ENCODE measurements at places on chromosomes 13 and 19. TPM values are rescaled to one million over a fixed set of nuclear protein-coding genes. Genes with fewer than 3 reads are reported as not detected.

- peak; percentile 90 for DNase-seq
Observed at GRCh38 chr13:110109910-110110309, 197.0 kb downstream of the COL4A1 start.

DNA sequence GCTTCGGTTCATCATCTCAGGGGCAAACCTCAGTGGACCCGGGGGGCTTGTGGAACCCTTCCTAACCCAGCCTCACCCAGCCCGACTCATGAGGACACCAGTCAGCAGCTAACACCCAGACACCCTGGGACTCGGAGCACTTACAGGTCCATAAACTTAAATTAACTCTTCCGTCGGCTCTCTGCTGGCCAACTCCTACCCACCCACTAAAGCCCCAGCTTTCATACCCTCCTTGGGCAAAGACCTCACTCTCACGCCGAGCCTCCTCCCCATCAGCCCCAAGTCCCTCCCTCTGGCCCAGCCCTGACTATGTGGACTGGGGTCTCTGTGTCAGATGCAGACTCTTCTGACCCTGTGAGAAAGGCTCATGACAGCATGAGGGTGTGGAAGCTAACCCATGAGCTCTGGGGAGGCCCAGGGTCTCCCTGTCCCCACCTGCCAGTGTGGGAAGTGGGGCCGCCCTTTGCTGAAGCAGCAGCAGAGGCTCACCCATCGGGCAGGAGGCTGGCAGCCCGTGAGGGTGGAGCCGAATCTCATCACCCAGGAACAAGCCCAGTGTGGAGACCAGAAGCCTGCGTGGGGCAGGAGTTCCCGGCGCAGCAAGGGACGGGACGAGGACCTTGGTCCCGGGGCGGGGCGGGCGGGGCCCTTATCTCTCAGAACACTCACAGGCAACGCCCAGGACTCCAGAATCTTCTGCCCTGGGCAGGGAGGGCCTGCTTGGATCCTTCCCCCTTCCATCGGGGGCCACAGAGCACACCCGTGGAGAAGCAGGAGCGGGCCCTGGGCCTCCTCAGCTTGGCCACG lies 19.8 kb downstream of the TCF3 start:
- DNase-seq: peak; percentile 30

- DNase-seq: no peak
Observed at GRCh38 chr13:111410232-111411021, 90.0 kb downstream of the TEX29 start.

- DNase-seq: no peak
Observed at GRCh38 chr19:46602392-46603194, 1.5 kb downstream of the CALM3 start.

GRCh38 chr19:41405776-41406175 lies 8.2 kb downstream of the BCKDHA start:
- DNase-seq: peak; percentile 33

DNA sequence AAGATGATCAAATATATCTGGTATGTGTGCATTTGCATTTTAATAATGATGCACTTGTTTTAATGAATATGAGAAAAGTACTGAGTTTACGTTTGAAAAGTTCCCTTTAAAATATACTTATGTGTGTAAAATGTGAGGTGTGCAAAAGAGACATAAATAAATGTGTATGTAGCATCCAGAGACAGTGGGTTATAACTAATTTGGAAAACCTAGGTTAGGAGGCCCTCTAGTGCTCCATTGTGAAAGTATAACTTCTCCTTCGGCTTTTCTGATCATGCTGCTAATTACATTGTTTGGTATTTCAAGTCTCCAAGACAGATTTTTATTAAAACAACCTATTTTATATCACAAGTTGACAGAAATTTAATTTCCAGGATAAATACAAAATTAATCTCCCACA lies 30.1 kb downstream of the SCEL start:
- no peak for DNase-seq

DNA sequence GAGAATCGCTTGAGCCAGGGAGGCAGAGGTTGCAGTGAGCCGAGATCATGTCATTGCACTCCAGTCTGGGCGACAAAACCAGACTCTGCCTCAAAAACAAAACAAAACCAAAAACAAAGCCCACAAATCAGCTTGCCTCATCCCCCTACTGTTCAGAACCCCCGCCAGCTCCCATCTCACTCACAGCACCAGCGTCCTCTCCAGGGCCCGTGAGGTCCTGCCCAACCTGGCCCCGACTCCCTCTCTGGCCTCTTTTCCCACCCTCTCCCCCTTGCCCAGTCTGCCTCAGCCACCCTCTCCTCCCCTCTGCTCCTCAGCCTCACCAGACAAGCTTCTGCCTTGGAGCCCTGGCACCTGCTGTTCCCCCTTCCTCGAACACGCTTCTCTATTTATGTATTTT lies 3.8 kb downstream of the SLC8A2 start:
- no peak for DNase-seq

DNA sequence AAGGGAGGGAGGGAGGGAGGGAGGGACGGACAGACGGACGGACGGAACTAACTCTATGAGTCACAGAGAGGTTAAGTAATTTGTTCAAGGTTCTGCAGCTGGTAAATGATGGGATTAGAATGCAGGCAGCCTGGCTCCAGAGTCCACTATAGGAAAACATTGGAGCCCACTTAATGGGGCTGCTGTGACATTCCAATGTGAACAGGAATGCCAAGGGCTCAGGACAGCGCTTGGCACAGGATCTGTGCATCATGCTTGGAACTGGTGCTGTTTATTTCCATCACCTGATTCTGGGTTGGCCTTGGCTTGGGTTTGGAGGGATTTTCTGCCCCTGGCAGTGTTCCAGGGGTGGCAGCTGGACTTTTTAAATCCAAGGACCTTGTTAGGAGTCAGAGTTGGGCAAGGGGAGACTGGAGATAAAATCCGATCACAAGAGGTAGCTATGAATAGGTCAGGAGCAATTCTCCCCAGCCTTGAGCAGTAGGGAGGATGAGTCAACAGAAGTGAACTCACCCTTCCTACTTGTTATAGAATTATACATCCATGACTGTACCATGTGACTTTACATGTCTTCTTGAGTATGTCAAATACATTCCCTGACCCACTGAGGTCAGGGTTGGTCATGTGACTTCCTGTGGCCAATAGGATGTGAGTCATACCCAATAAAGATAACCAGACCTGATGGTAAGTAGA lies 7.8 kb upstream of the HIF3A start:
- peak; percentile 70 for DNase-seq

GRCh38 chr13:50645092-50645491 lies 198.4 kb downstream of the DLEU7 start:
- DNase-seq: no peak

GRCh38 chr13:99978799-99979452 lies 2.7 kb upstream of the ZIC2 start:
- DNase-seq: no peak

DNA sequence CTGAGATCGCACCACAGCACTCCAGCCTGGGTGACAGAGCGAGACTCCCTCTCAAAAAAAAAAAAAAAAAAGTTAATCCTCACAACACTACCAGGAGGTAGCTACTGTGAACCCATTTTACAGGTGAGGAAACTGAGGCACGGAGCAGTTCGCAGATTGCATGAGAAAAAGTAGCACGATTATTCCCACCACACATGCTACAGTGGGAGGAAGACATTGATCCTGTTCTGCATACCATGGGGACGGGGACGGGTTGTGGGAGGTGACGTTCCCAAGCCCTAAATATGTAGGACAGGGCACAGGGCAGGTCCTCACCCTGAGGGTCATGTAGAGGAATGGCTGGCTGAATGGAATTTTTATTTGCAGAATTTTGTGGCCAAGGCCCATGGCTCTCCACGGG lies 23.7 kb downstream of the CLEC17A start:
- DNase-seq: no peak

DNA sequence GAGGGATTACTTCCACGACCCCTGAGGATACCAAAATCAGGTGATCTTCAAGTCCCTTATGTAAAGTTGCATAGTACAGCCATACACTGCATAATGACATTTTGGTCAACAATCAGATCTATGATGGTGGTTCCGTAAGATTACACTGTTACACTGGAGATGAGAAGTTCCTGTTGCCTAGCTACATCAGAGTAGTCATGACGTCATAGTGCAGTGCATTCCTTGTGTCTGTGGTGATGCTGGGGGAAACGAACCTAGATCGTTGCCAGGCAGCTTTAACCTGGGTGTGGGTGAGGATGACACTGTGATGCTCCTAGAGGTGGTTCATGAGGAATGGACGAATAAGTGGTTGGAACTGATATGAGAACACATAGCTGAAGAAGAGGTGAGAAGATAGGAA lies 9.1 kb downstream of the ZNF610 start:
- no peak for DNase-seq

DNA sequence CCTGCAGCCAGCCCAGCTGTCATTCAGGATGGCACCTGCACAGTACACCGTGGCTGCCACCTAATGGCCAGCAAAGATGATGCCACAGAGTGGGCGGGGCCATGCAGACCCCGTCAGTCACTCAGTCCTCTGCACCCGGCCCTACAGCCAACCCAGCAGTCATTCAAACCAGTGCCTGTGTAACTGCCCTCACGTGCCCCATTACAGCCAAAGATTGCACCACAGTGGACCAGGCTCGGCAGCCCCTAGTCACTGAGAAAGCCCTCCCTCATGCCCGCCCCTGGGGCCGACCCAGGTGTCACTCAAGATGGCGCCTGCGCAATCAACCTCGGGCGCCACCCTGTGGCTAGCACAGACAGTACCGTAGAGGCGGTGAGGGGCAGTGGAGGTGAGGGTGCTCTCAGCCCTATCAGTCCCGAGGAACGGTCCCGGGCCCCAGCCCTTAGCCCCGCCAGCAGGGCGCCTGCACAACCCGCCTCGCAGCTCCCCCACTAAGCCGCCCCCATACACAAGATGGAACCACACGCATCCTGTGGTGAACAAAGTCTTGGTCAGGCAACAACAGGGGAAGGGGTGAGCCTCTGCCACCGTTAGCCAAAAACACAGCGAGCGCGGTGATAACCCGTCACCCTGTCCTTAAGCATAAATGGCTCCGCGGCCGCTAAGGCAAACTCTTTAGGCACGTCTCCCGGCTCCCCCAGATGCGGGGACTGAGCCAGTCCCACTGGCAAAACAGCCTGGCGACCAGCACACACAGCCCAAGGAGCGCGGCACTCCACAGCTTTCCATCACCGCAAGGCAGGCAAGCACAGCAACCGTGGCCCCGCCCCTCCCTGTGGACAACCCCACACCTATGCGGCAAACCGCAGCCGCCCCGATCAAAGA lies 2.3 kb downstream of the PEG3 start:
- DNase-seq: peak; percentile 90

GRCh38 chr19:40090241-40091204 lies at the start of gene ZNF780A:
Gene ZNF780A (minus strand): TSS chr19:40090943. CDS start chr19:40084753, 6,190 bp downstream.
- peak; percentile 82 for DNase-seq

GRCh38 chr13:110218581-110219201 lies 88.3 kb downstream of the COL4A1 start:
- peak; percentile 41 for DNase-seq

DNA sequence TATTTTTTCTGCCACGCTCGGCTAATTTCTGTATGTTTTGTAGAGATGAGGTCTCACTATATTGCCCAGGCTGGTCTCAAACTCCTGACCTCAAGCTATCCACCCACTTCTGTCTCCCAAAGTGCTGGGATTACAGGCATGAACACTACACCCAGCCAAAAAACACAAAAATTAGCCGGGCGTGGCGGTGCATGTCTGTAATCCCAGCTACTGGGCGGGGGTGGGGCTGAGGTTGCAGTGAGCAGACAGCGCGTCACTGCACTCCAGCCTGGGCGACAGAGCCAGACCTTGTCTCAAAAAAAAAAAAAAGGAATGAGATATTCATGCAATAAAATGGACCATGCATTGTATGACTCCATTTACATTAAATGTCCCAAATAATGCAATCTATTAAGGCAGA lies 32.2 kb downstream of the VASP start:
- DNase-seq: no peak

DNA sequence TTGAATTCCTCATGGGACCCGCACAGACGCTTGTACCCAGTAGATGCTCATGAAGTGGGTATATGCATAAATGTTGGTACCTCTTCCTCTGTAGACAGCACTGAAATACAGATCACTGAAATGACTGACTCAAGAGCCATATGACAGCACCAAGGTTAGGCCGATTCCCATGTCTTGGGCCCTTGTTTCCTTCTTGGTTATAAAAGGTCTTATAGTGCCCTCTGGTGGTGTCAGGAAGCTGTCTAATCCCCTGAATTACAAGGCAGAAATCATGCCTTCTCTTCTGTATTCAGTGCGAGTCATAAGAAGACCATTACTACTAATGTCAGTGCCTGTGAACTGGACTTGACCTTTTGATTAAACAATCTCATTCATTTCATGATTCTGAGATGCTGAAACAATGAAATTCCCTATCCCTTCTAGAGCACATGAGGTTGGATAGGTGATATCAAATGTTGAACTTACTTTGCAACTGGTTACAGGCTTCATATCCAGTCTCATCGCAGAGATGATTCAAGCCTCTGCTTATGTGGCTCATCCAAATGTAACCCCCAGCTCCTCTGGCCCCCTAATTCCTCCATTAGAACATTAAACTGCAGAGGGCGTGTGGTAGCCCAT lies 59.7 kb downstream of the SPATA13 start:
- DNase-seq: no peak

GRCh38 chr13:49954674-49955455 lies 18.7 kb upstream of the SPRYD7 start:
- DNase-seq: no peak

- DNase-seq: no peak
Observed at GRCh38 chr19:29923653-29924052, 18.4 kb upstream of the URI1 start.

NOTCH3 gene
- 10.9 TPM for polyA plus RNA-seq

ZNF418 gene
- 9.7 TPM for polyA plus RNA-seq

REX1BD gene
- 99.9 TPM for polyA plus RNA-seq

KIR2DL4 gene
- 0.07 TPM for polyA plus RNA-seq

RFPL4AL1 gene
- not detected for polyA plus RNA-seq

ZNF253 gene
- 5.4 TPM for polyA plus RNA-seq

SIGLEC10 gene
- 0.77 TPM for polyA plus RNA-seq

KIR3DL2 gene
- polyA plus RNA-seq: not detected

NLRP11 gene
- polyA plus RNA-seq: not detected

CGB2 gene
- polyA plus RNA-seq: not detected

RUBCNL gene
- 0.36 TPM for polyA plus RNA-seq

ZNF846 gene
- polyA plus RNA-seq: 10.9 TPM

CFAP97D2 gene
- not detected for polyA plus RNA-seq

ZNF808 gene
- 9.0 TPM for polyA plus RNA-seq

GSX1 gene
- not detected for polyA plus RNA-seq

C19orf81 gene
- 0.52 TPM for polyA plus RNA-seq
